Stimulated activated naive CD4-positive, alpha-beta T cell treated with Interleukin-2 at 50 U/mL for 16 hours (primary cell): ENCODE measurements at places on chromosomes 5 and 9.

- DNase-seq, result peak; percentile 27
These were observed 2.2 kb upstream of the ELL2 start for GRCh38 chr5:95963650-95964410.

GRCh38 chr9:132077881-132078698 lies 1.6 kb downstream of the MED27 start:
- DNase-seq, result peak; percentile 18

- DNase-seq, result no peak
These were observed 936.6 kb downstream of the NR2F1-AS1 start for GRCh38 chr5:92644266-92644886.

GRCh38 chr9:69468380-69468779 lies 143.4 kb downstream of the ENTREP1 start:
- DNase-seq, result no peak

GRCh38 chr5:52859628-52860027 lies 71.9 kb downstream of the ITGA1 start:
- DNase-seq, result no peak

DNA sequence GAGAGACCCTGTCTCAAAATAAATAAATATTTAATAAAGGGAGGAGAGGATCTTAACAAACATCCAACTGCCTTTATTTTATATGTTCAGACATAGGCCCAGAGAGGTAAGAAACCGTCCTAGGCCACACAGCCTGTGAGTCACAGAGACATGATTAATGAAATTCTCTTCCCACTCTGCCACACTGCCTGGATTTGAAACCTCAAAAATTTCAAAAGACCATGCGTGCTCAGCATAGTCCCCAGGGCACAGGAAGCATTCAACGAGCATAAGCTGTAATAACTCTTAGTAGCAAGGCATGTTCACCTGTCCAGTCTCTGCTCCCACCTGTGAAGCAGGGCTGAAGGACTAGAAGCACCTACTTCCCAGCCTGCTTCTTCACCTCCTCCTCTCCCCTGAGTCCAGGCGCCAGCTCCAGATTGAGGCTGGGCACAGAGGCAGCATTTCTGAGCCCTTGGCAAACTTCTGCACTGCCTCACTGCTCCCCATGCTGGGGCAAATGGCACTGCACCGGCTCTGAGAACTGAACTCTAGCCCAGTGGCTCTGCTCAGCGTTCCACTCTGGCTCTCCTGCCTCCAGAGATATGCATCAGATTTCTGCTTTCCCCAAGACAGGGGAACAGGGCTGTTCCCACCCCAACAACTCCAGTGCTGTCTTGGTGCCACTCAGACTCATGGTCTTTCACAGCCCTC lies 1.1 kb downstream of the FAT2 start:
- no peak for DNase-seq
